Muscle of leg (tissue), 16 donors: ENCODE measurements at places on chromosomes 12 and 14.
A peak's percentile ranks its signal among the peaks of the same experiment; 100 is the strongest.

GRCh38 chr12:56998981-56999380 lies 7.4 kb downstream of the ZBTB39 start:
- no peak for DNase-seq

- DNase-seq: peak; percentile 96
Observed at GRCh38 chr12:57127726-57128518, at the start of gene LRP1. Gene LRP1, plus strand, starts transcription at chr12:57128483. Its CDS starts 482 bp downstream, at chr12:57128965.

GRCh38 chr12:90925562-90925961 lies 29.4 kb downstream of the CCER1 start:
- DNase-seq: no peak

- no peak for DNase-seq
Observed at GRCh38 chr14:105080161-105080560, 14.9 kb upstream of the GPR132 start.

GRCh38 chr14:92603309-92604242 lies 90.0 kb downstream of the RIN3 start:
- peak; percentile 56 for DNase-seq

GRCh38 chr12:25970082-25970481 lies 11.6 kb downstream of the RASSF8 start:
- no peak for DNase-seq

GRCh38 chr12:98750511-98750910 lies 105.4 kb downstream of the APAF1 start:
- DNase-seq: no peak

DNA sequence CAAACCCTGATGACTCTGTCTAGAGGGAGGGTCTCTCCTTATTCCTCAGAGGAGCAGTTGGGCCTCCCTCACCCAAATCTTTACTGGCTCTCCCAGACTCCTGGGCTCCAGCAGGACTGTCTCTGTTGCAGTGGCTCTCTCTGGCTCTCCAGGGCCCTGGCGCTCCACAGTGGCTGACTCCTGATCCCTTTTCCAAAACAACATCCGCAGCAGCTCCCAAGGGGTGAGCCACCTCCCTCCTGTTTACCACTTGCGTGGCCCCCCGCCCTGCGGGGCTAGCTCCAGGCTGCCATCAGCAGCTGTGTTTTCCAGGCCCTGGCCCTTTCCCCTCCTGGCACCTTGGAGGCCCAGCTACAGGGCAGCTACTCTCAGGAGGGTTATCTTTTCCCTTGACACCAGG lies 123.5 kb downstream of the CALM1 start:
- no peak for DNase-seq

GRCh38 chr14:24274101-24274543 lies 2.7 kb upstream of the RABGGTA start:
- peak; percentile 43 for DNase-seq

DNA sequence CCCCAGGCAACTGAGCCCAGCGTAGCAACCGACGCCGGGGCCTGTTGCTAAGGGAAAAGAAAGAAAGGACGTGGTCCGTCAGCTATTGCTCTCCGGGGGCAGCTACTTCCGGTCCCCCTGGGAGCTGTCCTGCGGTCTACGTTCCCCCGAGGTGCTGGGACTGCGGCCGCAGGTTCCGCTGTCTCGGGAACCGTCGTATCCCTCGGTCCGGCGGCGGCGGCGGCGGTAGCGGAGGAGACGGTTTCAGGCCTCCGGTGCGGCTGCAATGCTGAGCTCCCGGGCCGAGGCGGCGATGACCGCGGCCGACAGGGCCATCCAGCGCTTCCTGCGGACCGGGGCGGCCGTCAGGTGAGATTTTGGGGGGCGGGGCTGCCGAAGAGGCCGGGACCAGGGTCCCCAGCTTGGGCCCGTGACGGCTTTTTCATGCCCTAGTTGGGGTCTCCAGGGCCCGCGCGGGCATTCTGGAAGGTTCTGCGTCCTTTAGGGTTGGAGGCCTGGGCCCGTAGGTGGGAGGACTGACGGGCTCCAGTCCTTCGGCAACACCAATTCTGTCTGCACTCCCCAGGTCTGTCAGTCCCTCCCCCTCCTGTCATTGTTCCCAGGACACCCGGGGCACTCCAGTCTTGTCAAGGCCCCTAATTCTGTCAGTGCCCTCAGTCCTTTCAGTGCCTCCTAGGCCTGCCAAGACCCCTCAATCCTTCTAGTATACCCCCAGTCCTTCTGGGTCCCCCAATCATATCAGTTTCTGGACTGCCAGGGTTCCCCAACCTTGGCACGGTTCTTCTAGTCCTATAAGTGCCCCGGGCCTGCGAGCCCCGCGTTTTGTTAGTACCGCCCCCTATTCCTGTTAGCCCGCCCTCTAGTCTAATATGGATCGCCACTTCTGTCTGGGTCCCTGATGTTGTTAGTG lies at the start of gene USP30:
Gene USP30 (plus strand): TSS at position 163 of the 910 bp plus-strand sequence. CDS start 103 bp downstream, at position 266.
- DNase-seq: peak; percentile 94

GRCh38 chr12:105538880-105539279 lies 208.4 kb downstream of the C12orf75 start:
- peak; percentile 52 for DNase-seq

GRCh38 chr12:68271346-68271745 lies 17.9 kb upstream of the IL22 start:
- DNase-seq: no peak

- no peak for DNase-seq
Observed at GRCh38 chr14:66119606-66120231, 366.5 kb upstream of the CCDC196 start.

DNA sequence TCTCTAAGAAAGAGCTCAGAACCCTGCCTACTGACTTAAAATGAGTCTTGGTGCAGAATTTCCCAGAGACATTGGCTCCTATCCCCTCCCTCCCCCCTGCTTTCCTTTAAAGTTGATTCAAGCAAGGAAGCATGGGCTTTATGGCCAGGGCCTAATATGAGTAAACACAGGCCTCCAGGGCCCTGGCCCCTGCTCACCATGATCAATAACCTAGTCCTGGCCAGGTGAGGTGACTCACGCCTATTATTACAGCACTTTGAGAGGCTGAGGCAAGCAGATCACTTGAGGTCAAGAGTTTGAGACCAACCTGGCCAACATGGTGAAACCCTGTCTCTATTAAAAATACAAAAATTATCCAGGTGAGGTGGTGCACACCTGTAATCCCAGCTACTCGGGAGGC lies 165.1 kb upstream of the TMCC3 start:
- no peak for DNase-seq

DNA sequence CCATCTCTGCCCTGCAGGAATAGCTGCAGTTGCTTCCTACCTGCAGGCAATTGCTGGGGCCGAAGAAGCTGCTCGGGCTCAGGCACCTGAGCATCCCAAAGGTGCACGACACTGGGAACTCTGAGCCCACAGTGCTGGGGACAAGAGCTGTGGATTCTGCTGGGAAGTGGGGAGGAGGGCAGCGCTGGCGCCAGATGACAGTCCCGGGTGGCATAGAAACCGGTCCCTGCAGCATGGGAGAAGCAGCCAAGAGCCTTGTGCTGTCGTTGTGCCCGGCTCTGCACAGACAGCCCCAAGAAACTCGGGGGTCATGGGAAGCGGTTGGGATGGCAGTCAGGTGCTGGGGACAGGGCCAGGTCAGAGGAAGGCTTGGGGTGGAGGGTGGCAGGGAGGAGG lies 529 bp downstream of the LRTM2 start:
- DNase-seq: no peak
